ENCODE measurements at places on chromosomes 12 and 14. TPM values are rescaled to one million over a fixed set of nuclear protein-coding genes. Genes with fewer than 3 reads are reported as not detected.

DNA sequence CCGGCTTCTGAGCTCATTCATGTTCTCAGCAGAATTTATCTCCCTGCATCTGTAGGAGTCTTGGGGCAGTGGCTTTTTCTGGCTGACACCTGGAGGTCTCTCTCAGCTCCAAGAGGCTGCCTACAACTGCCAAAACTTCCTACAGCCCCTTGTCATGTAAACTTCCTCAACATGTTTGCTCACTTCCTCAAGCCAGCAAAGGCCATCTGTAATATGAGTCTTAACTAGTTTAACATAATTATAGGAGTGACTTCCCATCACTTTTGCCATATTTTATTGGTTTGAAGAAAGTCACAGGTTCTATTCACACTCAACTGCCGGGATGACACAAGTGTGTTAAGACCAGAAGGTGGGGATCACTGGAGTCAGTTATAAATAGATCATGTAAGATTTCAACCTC lies 194.0 kb downstream of the VRK1 start:
- no peak for DNase-seq

- no peak for DNase-seq
Measured at GRCh38 chr12:105469211-105469610, 138.7 kb downstream of the C12orf75 start.

- DNase-seq, result no peak
Measured at GRCh38 chr14:95294834-95295599, 24.7 kb downstream of the CLMN start.

- no peak for DNase-seq
Measured at GRCh38 chr12:56749853-56750252, 2.3 kb downstream of the PRIM1 start.

The CPNE8 gene
- 3.5 TPM for total RNA-seq

The AGAP2 gene
- 21.7 TPM for total RNA-seq

The DEGS2 gene
- total RNA-seq, result 4.2 TPM
